ENCODE measurements at places on chromosomes 7 and 10. TPM values are rescaled to one million over a fixed set of nuclear protein-coding genes. Genes with fewer than 3 reads are reported as not detected.

GRCh38 chr10:61503051-61503450 is 49.9 kb upstream of the TMEM26 start:
- no peak for DNase-seq

FAM25A gene
- not detected for total RNA-seq

DNA sequence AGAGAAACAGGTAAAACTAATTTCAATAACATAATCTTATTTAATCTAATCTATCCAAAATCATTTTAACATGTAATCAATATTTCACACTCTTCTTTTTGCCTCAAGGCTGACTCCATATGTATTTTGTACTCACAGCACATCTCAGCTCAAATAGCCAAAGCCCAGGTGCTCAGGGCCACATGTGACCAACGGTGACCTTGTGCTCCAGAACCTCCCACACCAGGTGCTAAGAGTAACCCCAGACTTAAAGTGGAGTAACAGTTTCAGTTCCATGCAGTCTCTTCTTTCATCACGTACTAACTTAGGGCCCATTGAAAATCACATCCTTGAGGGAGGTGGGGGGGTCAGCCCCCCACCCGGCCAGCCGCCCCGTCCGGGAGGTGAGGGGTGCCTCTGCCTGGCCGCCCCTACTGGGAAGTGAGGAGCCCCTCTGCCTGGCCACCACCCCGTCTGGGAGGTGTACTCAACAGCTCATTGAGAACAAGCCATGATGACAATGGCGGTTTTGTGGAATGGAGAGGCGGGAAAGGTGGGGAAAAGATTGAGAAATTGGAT is 47.3 kb downstream of the NCAPG2 start:
- DNase-seq = no peak

DNA sequence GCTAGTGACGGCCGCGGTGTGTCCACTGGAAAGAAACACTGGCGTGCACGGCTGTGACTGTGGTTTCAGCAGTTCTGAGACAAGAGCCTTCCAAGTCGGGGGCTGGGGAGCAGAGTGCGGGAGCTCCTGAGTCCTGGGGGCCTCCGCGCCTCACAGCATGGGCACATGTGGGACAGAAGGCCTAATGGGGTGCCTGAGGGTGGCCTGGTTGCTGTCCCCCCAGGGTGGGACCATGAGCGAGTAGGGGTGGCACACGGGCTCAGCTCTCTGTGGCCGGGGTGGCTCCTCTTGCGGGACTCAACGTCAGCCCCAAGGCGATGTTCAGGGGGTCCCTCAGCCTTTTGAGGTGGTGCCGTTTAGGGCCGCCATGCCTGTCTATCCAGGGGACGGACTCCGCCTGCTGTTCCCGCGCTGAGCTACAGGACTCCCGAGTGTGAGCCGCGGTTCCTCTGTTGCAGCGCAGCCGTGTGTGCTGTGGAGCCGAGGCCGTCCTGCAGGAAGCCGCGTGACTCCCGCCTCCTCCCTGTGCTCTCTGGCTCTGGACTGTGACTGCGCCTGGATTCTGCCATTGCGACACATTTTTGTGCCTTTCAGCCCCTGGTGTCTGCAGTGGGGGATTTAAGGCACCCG is 23.5 kb upstream of the CHST12 start:
- DNase-seq = no peak

DNA sequence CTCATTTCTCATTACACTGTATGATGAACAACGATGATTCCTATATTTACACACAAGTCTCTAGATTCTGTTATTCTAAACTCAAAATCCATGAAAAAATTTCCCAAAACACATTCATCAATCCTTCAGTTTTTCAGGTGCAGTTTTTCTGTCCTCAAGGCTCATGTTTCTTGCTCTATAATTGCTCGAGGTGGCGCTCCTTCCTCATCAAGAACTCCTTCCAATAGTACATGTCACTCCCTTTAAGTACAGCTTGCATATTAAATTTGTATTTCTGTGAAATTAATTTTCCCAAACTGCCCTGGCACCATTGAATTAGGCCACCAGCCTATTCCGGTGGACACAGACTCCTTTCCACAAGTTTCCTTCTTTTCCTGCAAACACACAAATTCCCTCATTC is 188.7 kb upstream of the MINDY3 start:
- DNase-seq = no peak

- DNase-seq = no peak
Measured at GRCh38 chr10:18195060-18195799, 55.0 kb downstream of the CACNB2 start.

- DNase-seq = no peak
Measured at GRCh38 chr7:48426966-48427555, 255.8 kb downstream of the ABCA13 start.

- DNase-seq = no peak
Measured at GRCh38 chr7:36904802-36905201, 180.5 kb upstream of the AOAH start.

- no peak for DNase-seq
Measured at GRCh38 chr10:99852481-99853213, 70.2 kb downstream of the ABCC2 start.

- DNase-seq = no peak
Measured at GRCh38 chr10:20228729-20229128, 412.5 kb downstream of the PLXDC2 start.

GRCh38 chr7:36652431-36652830 is 71.9 kb downstream of the AOAH start:
- DNase-seq = no peak

- DNase-seq = no peak
Measured at GRCh38 chr7:1062296-1063294, 18.2 kb downstream of the GPR146 start.

POU6F2 gene
- not detected for total RNA-seq

GRCh38 chr10:131480861-131481260 is 169.3 kb upstream of the TCERG1L start:
- DNase-seq = no peak

NANOS1 gene
- not detected for total RNA-seq

DNA sequence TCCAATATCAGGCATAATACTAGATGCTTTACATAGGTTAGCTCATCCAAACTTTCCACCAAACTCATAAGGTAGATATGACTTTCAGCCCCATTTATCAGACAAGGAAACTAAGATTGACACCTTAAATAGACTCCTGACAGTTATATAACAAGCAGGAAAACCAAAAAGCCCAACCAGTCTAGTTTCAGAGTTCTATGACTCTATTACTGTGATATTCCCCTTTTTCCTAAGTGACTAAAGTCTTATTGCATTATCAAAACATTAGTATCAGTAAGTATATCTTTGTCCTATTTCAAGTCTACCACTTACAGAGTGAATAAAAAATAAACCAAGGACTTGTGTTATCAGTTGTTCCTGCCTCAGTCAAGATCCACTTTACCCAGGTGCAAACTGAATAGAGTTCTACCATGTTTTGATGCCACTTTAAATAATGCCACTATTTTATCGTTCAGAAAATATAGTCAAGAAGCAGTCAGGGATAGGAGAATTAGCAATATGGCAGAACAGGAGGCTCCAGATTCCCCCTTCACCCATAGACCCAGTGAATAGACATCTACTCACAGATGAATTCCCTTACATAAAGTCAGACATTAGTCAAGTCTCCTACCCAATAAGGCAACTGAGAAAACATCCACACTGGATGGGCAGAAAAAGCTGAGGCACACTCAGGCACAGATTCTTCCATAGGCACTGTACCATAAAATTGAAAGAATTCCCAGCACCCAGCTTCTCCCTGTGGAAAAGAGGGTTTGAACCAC is 74.1 kb downstream of the CRPPA start:
- no peak for DNase-seq

PNLIP gene
- not detected for total RNA-seq

FGFBP3 gene
- 2.2 TPM for total RNA-seq

GRCh38 chr10:116771101-116771958 is 29.0 kb upstream of the HSPA12A start:
- no peak for DNase-seq

PEX1 gene
- 16.9 TPM for total RNA-seq

All from activated CD8-positive, alpha-beta T cell treated with anti-CD3 and anti-CD28 coated beads for 36 hours (primary cell).